ENCODE measurements at places on chromosomes 7 and 10.

GRCh38 chr7:133489906-133490305 is 237.0 kb downstream of the EXOC4 start:
- DNase-seq: no peak

GRCh38 chr7:127393368-127394058 is 1.0 kb upstream of the ZNF800 start:
- no peak for DNase-seq

DNA sequence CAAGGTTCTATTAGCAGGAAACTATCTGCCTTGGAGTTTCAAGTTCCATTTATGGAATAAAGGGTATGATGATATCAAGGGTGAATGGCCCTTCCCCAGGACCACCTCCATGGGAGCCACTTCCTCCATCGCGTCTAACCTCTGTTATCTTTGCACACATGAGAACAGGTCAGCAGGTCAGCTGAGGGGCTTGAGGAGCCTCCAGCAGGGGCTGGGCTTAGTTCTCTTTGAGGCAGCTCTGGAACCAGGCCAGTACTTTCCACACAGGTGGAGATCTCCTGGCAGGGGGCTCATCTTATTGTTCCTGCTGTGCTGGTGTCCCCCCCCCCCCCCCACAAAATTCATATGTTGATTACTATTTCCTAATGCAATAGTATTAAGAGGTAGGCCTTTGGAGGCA is 472.2 kb upstream of the ZMIZ1 start:
- no peak for DNase-seq

- DNase-seq: no peak
Observed at GRCh38 chr7:44736896-44737295, 11.8 kb upstream of the ZMIZ2 start.

DNA sequence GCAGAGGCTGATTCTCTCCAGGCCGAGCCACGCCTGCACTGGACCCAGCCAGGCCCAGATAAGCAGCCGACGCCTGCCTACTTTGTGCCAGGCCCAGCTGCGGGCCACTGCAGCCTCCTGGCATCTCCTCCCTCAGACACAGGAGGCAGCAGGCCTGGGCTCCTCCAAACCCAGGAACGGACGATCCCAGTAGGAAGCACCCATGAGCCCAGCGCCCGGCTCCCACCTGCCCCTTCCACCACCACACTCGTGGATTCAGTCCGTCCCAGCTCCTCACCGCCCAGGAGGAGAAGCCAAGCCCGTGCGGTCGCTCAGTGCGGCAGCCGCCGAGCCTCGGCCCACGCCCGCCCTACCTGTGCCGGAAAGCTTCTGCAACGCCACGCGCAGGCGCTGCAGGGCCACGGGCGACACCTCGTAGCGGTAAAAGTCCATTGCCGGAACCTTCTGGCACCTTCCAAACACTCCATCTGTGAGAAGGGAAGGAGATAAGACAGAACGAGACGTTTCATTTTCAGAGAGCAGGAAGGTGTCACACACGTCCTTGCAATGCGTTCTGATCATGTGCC is 271.1 kb downstream of the PTPRN2 start:
- DNase-seq: no peak

DNA sequence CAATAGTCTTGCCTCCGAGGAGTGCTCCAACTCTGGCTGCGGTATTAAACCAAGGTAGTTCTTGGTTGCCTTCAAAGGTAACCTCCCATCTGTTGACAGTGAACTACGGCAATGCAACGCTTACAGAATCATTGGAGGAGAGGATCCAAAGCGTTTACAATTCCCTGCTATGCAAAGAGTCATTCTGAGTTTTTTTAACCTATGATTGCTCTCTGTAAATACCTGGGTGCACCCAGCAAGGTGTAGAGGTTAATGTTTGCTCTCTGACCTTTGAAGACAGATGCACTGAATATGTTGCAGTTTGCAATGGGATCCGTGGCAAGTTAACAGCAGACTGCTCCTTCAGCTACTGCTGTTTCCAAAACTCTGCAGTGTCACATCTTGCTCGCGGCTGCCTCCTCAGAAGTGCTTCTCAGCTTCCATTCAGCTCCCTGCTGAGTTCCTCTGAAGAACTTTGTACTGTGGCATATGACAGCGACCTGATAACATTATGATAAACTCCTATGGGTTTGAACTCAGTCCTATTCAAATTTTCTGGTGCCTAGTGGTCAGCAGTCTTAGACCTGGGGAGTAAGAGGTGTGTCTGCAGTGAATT is 29.0 kb downstream of the KIAA1217 start:
- no peak for DNase-seq

- no peak for DNase-seq
Observed at GRCh38 chr10:86856156-86856555, 99.7 kb downstream of the BMPR1A start.

DNA sequence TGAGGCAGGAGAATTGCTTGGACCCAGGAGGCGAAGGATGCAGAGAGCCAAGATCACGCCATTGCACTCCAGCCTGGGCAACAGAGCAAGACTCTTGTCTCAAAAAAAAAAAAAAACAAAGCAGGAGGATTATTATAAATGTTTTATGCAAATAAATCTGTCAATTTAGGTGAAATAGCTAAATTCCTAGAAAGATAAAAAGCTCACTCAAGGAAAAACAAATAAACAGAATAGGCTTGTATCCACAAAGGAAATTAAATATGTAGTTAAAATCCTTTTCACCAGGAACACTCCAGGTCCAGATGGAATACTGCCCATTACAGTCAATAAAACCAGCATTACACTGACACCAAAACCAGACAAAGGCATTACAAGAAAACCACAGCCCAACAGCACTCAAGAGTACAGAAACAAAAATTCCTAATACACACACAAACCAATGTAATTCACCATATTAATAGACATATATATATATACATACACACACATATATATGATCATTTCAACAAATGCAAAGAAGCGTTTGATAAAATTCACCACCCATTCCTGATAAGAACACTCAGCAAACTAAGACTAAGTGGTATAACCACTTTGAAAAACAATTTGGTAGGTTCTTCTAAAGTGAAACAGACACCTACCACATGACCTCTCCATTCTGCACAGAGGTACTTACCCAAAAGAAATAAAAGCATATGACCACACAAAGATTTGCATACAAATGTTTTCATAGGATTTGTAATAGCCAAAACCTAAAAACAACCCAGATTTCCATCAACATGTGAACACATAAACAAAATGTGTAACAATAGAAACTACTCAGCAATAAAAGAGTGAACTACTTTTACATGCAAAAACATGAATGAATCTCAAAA is 38.8 kb downstream of the ABI1 start:
- DNase-seq: no peak

DNA sequence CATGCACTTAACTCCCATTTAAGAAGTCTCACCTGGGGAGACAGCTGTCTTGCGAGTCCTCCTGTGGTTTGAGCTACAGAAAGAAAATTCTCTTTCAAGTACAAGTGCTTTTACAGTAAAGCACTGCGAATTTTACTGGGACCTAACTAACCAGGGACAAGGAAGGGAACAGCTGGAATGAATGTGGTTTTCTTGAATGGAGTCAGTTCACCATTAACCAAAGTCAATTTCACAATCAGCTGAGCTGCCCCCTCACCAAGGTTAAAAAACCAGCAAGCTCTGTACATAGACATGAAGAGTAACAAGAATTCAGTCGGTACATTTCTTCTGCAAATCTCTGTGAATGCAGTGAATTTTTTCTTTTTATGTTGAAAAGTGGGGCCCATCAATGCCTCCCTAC is 56.3 kb downstream of the GFRA1 start:
- no peak for DNase-seq

DNA sequence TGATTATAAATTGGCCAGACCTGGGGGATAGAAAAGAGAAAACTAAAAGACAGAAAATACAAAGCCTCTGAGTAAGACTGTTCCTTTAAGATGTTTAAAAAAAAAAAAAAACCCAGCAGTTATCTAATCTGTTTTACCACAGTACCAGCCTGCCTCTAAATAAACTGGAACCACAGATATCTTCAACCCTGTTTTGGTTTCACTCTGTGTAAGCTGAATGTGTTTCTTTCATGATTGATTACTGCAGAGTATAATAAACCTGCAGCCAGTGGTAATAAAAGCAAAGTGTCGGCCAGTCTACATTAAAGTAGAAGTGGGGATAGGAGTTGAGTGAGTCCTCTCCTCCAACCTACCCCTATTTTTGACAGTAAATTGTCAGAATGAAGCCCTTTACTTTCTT is 40.6 kb downstream of the MGAM2 start:
- no peak for DNase-seq

DNA sequence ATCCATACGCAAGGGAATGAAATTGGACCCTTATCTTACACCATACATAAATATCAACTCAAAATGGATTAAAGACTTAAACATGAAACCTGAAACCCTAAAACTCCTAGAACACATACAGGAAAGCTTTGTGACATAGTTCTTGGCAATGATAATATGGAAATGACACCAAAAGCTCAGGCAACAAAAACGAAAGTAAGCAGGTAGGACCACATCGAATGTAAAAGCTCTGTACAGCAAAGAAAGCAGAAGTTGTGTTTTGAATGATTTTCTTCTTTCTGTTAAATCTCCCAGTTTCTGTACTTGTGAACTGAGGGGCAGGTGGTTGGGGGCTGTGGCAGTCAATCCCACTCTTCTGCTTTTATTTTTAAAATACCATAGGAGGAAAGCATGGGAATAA is 368.4 kb upstream of the PODXL start:
- DNase-seq: no peak

- no peak for DNase-seq
Observed at GRCh38 chr10:52752801-52753445, 19.7 kb downstream of the MBL2 start.

GRCh38 chr10:1206101-1206500 is 149.9 kb downstream of the WDR37 start:
- no peak for DNase-seq

DNA sequence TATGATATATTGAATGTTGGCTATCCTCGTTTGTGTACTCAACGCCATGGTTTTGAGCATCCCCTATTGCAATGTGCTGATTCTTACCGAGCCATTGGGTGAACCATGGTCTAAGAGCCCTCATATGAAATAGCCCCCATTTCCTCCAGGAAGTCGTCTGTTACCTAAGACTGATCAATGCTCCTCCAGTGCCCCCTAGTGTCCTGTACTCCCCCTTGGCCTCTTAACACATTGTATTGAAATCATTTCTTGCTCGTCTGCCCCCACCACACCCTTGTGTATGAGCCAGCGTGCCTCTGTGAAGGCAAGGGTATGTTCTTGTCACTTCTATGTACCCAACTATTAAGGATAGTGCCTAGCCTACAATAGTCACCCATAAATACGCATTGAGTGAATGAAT is 11.2 kb upstream of the SLC35B4 start:
- DNase-seq: no peak

- DNase-seq: no peak
Observed at GRCh38 chr10:62666275-62666674, 138.2 kb upstream of the ADO start.

DNA sequence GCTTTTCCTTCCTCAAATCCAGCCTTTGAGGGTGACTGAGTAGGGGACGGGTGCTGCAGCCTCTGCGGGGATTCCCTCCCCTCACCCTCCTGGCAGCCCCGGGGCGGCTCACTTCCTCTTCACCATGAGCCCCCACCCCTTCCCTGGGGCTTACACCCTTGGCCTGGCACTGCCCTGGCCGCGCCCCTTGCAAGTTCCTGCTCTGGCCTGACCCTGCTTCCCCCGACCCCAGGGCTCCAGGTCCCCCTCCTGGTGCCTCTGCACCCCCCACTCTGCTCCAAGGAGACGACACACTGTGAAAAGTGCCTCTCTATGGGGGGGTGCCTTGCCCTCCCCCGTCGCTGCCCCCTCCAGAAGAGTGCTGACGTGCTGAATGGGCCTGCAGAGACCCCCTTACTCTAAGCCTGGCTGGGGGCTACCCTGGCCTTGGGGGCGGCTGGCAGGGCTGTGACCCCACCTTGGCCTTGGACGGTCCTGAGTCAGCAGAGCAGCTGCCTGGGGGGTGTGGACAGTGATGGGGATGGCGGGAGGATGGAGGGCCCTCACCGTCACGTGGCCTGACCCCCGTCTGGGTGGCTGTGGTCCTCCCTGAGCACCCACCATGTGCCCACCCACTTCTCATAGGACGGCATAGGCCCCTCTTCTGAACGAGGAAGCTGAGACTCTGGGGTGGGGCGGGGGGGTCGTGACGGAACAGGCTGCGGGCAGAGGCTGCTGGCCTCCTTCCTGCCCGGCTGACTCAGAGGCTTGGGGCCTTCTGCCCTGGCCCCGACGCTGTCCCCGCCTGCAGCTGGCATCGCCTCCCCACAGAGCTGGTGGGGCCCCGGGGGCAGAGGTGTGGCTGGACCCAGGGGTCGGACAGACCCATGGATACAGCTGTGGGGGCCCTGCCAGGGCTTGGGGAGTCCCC is 9.8 kb downstream of the LFNG start:
- no peak for DNase-seq

DNA sequence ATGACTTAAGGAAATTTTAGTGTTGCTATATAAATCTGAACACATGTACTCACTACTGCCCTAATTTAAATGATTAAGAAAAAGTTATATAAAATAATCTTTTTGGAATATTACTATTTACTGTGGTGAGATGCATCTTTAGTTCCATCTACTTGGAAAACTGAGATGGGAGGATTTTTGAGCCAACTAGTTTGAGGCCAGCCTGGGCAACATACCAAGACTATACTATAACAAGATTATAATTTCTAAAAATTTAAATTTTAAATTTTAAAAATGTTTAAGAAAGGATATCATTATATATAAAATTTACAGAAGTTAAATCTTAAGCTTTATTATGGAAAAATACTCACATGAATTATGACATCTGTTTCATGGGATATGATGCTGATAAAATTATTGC is 530.8 kb upstream of the IGFBP3 start:
- DNase-seq: no peak

- no peak for DNase-seq
Observed at GRCh38 chr7:89887489-89887888, 266.8 kb upstream of the STEAP1 start.

DNA sequence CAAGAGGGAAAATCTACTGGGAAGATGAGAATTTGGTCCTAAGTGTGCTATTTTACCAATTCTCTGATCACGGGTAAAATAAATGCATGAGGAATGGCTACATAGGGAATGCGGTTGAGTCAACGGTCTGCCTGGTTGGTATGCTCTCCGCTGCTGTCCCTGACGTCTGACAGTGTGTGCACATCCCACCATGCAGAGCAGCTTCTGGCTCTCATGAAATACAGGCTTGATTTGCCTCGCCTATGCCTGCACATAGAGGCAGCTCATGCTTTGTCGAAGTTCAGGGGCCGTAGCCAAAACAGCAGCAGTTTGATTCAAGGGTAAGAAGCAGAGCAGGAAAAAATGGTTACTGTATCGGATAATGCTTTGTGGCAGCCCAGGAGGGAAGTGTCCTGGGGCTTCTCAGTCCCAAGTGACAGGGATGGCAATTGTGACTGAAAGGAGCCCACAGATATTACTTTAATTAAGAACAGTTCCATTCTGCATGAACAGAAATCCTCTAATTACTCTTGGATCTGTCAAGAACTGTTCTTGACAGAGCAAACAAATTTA is 268.4 kb upstream of the SLC26A5 start:
- no peak for DNase-seq

DNA sequence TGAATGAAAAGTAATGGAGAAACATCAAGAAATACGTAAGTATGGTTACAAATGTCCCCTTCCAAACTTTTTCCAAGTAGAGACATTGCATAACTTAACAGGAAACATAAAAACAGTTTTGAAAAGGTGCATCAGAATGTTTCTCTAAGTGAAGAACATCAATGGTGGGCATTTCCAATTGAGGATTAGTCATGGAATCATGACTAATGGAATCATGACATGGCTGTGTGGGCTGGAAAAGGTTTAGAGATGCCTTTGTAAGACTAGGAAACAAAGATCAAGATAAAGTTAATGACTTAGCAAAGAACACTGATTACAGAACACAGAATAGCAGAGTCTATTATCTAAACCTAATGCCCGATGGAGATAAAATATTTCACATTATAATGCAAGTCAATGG is 272.0 kb downstream of the HPSE2 start:
- DNase-seq: no peak
